ENCODE measurements at places on chromosomes 3 and 15.
A peak's percentile ranks its signal among the peaks of the same experiment; 100 is the strongest.

- no peak for DNase-seq
Measured at GRCh38 chr15:47326410-47327333, 390.6 kb upstream of the SEMA6D start.

- DNase-seq, result no peak
Measured at GRCh38 chr15:52133510-52134220, 21.1 kb upstream of the BCL2L10 start.

- no peak for DNase-seq
Measured at GRCh38 chr3:116378077-116378476, 67.2 kb downstream of the LSAMP start.

- DNase-seq, result no peak
Measured at GRCh38 chr3:33751336-33751735, 33.3 kb upstream of the CLASP2 start.

DNA sequence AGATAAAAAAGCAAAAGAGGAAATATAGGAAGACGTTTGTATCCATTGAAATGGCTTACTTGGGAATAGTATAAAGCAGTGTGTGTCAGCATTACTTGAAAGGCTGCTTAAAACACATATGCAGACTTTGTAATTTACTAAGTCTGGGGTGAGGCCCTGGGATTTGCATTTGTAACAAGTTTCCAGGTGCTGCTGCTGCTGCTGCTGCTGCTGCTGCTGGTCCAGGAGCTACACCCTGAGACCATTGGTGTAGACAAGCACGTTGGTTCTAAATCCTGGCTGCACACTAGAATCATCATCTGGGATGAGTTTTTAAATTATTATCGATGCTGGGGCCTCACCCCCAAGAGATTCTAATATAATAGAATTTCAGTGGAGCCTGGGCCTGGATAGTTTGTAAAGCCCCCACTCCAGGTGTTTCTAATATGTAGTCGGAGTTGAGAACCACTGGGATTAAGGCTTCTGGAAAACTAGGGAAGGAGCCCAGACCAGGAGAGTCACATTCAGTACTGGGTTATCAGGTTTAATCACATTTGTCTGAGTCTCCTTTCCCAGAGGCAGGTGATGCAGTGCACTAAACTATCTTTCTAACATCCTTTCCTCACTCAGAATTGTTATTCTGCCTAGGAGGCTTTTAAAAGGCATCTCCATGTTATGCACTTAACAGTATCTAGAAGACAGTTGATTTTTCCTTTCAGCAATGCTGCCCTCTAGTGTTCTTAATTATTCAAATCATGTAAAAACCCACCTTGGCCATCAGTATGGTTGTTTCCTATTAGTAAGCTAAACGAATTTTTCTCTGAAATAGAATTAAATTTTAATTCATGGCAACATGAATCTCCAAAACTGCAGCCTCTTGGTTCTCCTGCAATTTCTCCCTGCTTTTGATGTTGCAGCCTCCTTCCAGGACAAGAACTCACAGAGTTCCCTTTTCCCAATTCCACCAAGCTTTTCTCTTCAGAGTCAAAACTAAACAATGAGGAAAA lies 45.4 kb downstream of the SSR3 start:
- peak; percentile 75 for DNase-seq

DNA sequence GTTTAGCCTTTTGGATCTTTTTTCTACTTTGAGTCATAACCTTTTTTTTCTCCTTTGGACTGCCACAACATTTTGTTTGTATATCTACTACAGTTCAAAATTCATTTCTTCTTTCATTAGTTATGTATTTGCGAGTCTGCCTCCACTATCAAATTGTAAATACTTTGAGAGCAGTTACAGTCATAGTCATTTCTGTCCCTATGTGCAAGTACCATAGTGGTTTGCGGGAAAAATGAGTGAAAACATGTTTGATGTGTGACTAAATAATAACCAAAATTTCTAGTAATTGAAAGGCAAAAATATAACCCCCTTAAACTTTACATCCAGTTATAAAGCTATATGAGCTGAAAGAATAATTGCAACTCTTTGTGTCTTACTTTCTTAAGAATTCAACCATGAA lies 45.8 kb upstream of the CCDC50 start:
- no peak for DNase-seq

DNA sequence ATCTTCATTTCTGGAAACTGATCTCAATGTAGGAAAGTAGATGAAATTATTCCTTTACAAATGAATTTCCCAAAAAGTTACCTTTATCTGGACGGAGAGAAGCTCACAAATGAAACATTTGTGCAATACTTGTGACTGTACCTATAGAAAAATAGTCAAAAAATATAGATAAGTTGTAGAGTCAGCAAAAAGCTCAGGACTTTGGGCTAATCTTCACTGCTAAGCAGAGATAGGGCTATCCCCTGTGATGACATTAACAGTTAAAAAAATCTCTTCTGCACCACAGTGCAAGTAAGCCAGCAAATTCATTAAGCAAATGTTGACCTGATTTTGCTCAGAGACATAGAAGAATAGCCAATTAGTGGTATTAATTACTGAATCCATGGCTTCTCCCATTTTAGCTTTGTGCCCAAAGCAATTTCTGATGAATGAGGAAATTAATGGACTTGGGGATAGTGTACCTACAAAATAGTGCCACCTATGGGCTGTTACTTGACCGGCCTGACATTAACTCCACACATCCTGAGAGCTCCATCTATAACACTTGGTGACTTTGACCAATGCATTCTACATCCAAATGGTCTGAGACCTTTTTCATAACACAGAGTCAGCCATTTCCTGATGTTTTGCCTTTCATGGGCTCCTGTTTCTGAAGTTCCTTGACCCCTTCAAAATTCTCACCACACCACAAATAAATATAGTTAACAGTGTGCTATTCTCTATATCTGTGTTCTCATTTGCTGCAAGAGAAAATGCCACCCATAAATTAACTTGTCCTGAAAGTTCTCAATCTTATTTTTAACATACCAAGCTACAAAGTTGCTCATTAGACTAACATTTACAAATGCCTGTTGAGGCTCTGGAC lies 105.0 kb downstream of the SSR3 start:
- DNase-seq, result peak; percentile 64

DNA sequence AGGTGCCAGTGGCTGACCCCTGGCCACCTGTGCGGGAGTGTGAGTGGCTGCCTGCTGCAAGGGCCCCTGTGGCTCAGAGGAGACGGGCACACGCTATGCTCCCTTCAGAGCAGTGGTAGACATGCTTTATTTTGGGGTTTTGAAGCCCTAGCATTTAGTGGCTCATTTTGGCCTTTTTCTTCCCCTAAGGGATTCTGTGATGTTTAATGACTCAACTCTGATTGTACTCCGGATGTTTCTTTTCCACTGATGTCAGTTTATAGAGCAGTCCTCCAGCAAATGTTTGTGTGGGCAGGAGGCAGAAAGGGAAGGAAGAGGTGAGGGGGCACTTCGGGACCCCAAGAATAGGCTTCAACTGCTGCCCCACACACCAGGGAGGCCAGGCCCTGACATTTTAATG lies 288.9 kb upstream of the C2CD4B start:
- DNase-seq, result peak; percentile 63

Measured in RPMI8226 (cell line).